IPS-NIHi11 (cell line): ENCODE measurements at places on chromosomes 16 and 17.
A peak's percentile ranks its signal among the peaks of the same experiment; 100 is the strongest.

DNA sequence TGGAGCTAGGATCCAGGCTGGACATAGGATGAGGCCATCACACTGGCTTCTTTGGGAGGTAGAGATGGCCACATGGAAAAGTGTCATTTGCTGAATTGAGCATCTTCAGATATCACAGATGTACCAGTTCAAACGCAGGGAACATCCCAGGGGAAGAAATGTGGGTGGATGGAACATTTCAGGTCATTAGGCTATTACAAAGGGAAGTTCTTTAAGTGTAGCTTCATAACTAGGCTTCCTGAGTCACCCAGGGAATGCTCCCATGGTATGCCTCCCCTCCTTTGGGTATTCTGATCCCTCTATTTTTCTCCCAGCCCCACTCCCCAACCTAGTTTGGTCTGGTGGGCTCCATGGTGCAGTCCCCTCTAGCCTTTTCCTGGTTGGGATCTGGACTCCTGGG is 69.8 kb upstream of the IRX3 start:
- DNase-seq, result no peak

GRCh38 chr17:16438173-16438556 is 22.8 kb downstream of the TRPV2 start:
- no peak for DNase-seq

- DNase-seq, result no peak
Observed at GRCh38 chr16:9235867-9236266, 144.4 kb downstream of the HAPSTR1 start.

DNA sequence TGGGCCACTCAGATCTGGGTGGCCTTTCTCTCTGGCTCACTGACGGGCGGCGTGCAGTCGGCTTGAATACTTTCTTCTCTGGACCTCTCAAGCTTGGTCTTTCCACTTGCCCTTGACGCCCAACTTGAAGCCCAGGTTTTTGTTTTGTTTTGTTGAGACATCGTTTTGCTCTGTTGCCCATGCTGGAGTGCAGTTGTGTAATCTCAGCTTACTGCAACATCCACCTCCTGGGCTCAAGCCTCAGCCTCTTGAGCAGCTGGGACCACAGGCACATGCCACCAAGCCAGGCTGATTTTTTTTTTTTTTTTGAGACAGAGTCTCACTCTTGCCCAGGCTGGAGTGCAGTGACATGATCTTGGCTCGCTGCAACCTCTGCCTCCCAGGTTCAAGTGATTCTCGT is 22.7 kb upstream of the KIF19 start:
- DNase-seq, result no peak

DNA sequence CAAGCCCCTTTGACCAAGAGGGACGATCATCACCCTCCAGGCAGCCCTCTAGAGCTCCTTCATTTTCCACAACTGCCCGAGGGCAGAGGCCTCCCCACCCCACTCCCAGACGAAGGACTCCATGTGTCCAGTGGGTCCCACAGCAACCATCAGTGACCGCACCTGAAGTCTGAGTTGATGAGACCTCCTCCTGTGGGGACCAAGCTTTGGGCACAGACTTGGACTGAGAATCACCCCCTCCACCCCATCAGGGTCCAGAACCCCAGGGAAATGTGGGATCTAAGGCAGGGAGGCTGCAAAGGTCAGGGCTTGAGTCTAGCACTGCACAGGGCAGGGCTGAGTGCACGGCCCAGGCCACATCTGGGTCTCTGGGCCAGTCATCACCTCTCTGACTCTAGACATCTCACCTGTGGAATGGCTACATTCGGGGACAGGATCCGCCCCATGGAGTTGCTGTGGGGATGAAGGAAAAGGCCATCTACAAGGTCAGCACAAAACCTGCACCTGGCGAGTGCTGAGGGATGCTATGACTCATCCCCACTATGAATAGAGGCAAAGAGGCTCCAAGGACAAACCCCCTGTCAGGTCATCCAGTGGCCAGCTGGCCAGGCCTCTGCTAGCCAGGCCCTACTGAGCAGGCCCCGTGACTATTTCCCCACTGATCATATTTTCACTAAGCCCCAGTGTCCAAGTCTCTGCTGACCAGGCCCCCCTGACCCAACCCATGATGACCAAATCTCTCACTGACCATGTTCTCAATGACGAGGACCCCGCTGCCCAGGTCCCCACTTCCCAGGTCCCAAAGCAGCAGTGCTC is 38.4 kb downstream of the TNFRSF13B start:
- DNase-seq, result no peak

DNA sequence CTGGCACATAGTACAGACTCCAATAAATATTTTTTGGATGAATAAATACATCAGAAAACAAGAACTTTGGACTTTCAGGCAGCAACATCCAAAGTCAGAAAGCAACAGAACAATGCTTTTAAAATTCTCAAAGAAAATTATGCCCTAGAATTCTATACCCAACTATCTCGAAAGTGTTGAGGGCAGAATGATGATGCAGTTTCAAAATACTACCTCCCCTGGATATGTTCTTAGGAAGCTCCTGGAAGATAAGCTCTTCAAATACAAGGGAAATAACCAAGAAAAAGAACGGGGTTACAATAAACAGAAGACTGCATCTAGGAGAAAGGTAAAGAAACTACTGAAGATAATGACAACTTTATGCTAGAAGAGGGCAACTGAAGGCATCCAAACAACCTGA is 11.0 kb downstream of the SIAH1 start:
- DNase-seq, result no peak

DNA sequence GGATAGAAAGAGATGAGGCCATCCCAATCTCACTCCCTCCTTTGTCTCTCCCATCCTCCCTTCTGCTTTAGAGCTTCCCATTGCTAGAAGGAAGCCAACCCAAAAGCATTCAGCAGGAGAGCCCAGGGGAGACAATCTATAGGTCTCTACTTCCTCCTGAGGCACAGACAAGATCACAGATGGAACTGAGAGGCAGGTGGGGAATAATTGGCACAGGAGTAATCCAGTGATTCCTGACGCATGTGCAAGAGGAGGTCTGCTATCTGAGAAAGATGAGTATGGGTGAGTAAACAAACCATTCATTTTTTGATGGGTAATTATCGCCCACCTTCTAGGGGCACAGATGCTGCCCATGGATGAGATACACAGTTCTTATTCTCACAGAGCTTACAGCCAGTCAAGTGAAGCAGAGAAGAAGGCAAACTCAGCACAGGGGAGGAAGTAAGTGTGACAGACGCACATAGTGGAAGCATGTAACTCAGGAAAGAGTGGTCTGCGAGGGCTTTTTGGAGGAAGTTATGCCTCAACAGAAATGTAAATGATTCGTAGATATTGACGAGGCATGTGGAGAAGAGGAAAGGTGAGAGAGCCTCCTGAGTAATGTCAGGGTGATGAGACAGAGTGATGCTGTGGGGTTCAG is 88.9 kb upstream of the HLF start:
- no peak for DNase-seq

GRCh38 chr17:57507828-57508227 is 237.3 kb downstream of the CCDC182 start:
- no peak for DNase-seq

- no peak for DNase-seq
Observed at GRCh38 chr16:15403392-15403995, 7.9 kb downstream of the MPV17L start.

GRCh38 chr17:68391561-68392268 is 65.6 kb downstream of the WIPI1 start:
- DNase-seq, result no peak

DNA sequence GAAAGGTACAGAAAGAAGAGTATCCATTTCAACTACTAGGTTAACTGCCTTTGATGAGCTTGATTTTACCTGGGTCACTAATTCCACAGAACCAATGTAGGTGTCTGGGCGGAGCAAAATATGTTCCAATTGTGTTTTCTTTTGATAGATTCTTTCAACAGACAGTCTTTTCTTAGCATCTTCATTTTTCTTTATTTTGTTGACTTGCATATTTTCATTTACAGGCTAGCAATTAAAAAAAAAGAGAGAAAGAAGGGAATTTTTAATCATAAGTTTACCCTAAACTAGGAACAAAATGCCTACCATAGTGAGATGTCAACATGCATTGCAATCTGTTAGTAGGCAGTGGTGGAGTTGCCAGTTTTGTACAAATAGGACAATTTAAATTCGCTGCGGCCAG is 1.0 kb downstream of the TOP2A start:
- no peak for DNase-seq

DNA sequence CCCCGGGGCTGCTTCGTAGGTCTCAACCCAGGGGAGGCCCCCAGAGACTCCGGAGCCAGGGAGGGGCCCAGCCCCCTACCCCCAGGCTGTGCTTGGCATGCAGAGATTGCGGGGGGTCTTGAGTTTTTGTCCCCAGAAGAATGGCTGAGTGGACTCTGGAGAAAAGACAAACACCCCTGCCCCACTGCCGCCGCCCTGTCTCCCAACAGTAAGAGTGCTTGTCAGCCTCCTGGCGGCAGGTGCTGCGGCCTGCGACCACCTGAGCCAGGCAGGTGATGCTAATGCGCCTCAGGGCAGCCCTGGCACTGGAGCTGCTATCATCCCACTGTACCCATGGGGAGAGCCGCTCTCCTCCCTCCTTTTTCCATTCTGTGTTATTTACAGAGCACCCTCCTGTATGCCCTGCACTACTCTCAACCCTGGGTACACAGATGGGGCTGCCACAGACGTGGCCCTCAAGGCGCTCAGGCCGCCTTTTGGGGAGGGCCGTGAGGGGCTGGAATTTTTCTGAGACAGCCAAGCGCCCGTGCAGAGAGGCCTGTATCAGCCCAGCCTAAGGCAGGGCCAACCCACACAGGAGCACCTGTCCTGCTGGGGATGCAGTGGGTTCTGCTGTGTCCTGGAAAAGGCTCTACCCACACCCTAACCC is 2.6 kb upstream of the IL17C start:
- no peak for DNase-seq

- DNase-seq, result no peak
Observed at GRCh38 chr16:4399001-4399730, 17.2 kb downstream of the CORO7 start.

GRCh38 chr17:57006040-57006439 is 28.1 kb downstream of the SCPEP1 start:
- no peak for DNase-seq

DNA sequence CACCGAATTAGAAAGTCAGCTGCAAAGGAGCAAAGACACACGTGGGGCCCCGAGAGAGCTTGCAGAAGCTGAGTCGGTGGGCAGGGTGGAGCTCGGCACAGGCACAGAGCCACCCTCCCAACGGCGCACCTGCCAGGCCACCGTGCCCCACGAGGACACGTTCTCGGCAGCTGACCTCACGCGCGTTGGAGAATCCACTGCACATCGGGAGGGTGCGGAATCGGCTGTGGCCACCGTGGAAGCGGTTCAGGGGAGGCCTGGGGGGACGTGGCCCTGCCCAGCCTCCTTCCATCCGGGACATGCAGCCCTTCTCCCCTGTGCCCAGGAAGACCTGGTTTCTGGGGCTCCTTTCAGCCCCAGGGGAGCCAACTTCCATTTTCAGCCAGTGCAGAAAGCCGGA is 20.9 kb upstream of the ZFPM1 start:
- no peak for DNase-seq

- DNase-seq, result peak; percentile 26
Observed at GRCh38 chr16:35798885-35799426, 2339.5 kb downstream of the TP53TG3F start.

DNA sequence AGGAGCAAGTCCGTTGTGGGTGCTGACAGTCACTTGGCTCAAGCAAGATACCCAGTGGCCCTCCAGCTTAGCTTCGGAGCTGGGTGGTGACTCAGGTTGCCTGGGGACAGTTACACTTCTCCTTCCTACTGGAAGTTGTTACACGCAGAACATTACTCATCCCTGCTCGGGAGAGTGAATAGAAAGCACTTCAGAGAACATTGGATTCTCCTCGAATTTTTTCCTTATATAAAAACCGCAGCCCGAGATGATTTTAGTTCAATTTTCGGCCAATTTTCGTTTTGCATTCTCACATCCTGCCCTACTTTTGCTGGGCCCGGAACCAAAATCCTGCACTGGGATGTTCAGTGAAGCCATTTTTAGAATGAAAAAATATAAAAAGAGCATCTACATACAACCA is 99.7 kb downstream of the ELAC2 start:
- no peak for DNase-seq

GRCh38 chr17:80151333-80151732 is 4.4 kb upstream of the EIF4A3 start:
- no peak for DNase-seq

GRCh38 chr16:4409081-4409932 is 7.1 kb downstream of the CORO7 start:
- DNase-seq, result peak; percentile 50

DNA sequence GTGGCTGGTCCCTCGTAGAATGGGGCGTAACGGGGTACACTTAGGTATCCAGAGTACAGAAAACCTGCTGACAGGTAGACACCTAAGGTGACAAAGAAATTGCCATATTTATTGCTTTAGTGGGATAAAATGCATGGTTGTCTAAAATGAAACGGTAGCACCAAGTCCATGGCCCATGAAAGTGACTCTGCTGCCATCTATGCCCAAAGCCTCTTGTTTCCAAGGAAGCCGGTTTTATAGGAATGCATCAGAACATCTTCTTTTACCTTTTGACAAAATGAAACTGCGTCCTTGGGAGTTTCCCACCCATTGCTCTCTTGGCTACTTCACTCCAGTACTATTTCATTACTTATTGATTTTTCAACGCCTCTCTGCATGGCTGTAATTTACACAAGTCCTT is 151.3 kb upstream of the ZFHX3 start:
- no peak for DNase-seq

DNA sequence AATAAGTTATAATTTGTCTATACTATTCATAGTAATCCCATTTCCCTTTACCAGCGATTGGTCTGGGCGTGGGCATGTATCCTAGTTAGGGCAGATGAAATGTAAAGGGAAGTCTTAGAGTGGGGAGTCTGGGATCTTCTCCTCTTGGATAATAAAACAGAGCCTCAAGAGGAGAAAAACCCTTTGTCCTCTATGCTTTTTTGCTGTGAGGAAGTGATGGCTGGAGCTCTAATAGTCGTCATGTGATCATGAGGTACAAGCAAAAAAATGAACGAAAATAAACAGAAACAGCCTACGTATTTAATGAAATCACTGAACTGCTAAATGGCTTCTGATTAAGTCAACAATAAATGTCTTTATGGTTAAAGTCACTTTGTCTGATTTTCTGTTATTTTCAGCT is 26.8 kb downstream of the EFCAB5 start:
- no peak for DNase-seq

DNA sequence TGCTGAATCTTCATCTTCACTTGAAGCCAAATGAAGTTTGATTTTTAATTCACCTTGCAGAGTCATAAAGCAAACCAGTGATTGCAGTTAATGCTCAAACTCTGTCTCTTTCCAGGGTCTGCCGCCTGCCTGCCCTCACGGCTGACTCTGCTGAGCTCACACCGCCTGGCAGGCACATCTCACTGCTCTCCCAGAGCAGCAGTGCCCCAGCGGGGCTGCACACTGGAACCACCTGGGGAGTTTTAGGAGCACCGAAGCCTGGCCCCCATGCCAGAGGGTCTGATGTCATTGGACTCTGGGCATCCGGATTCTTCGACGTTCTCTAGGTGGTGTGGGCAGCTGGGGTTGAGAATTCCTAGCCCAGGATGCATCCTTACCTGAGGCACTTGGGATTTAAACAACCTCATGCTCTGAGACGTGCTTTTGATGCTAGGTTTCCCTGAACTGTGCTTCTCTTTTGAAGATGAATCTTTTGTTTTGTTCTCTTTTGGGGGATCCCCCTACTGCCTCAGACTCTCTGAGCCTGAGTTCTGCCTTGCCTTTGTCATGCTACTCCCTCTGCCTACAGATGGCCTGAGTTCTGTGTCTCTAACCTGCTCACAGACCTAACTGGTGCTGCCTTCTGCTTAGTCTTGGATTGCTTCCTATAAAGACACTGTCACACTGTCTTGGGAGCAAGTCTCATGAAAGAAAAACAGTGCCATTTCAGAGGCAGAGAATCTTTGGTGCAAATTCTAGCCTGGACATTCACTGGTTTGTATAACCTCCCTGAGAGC is 438.1 kb upstream of the CCL2 start:
- DNase-seq, result no peak

GRCh38 chr16:51557670-51558069 is 406.6 kb upstream of the SALL1 start:
- DNase-seq, result no peak
